Stimulated activated CD8-positive, alpha-beta memory T cell treated with anti-CD3 and anti-CD28 coated beads, Interleukin-2, amount 100 ng/mL, for 1 hour (primary cell): ENCODE measurements at places on chromosomes 2 and 18.

DNA sequence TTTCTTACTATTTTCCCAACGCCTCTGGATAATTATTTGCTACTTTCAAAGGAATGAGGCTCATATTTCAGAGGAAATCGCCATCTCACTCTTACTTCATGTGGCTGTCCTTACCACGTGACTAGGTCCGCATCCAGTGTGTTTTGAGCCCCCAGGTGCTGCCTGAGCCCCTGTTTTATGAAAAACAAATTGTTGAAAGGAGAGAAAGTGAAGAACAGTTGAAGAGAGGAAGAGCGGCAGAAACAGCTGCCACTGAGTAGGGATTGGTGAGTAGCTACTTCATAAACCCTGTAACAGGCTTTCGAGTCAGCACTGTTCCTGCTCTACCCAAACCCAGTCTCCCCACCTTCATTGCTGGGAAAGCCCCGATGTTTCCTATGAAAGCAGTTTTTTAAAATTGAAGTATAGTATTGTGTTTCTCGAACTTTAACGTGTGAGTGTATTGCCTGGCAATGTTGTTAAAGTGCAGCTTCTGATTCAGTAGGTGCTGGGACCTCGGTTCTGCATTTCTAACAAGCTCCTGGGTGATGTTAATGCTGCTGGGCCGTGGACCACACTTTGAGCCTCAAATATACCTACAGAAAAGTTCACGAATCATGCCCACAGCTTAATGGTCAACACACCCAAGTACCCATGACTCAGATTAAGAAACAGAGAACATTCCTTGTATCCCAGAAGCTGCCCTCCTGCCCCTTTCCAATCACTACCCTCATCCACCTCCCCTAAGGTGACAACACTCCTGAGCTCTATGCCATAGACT, 39.7 kb downstream of the TMEM177 start:
- no peak for DNase-seq

DNA sequence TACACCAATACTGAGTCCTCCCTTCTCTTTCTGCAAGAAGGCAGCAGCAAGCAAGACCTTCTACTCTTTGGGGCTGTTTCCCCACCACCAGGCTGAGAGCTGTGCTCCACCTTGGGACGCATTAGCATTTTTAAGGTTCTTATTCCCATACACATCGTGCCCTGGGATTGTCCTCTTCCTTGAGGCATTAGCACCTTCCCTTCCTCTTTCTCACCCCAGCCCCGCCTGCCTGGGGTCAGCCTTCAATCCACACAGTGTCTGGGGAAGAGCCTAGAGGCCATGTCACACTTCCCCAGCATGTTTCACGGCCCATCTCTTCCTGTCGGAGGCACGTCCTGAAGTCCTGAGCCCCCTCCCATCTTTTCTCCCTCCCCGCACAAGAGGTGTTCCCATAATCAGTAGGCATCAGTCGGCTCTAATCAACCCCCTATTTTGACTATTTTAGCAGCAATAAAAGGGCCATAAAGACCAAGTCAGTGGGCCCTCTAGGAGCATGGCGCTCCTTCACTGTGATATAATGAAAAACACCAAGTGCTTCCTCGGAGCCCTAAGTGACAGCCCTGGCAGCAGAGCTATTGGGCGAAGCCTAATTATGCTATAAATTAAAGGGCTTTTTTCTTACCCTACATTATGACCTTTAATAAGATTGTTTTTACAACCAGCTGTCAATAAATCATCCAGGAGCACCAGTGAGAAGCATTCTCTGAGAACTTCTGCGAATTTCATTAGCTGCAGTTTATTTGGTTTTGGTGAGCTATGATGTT, 55.0 kb upstream of the PKDCC start:
- no peak for DNase-seq

GRCh38 chr2:112481528-112482233, at the start of gene TTL:
Gene TTL, plus strand, starts transcription at chr2:112482156. Its CDS starts 189 bp downstream, at chr2:112482345.
- peak; percentile 66 for DNase-seq

GRCh38 chr2:212592695-212593094, 54.1 kb upstream of the ERBB4 start:
- DNase-seq: no peak

GRCh38 chr2:15919716-15920434, 20.5 kb upstream of the MYCN start:
- DNase-seq: no peak

DNA sequence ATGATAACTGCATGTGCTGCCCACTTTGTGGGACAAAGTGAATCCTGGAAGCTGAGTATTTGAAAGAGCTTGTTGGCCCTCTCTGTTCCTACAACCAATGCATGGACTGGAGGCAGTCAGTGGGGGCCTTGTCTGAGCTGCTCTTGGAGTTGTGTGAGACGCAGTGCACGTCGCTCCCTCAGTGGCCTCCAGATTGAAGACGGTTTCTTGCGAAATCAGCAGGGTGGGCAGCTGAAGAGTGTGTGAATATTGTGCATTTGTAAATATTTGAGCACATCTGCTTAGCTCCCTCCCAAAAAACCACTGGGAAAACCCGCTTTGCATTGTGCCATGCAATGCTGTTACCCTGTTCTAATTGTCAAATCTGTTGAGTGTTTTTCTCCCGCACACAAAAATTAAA, 782.8 kb downstream of the PLCL1 start:
- DNase-seq: no peak

- no peak for DNase-seq
Measured at GRCh38 chr2:125710561-125710960, 945.4 kb upstream of the GYPC start.
